ENCODE measurements at places on chromosomes 7 and 10.

DNA sequence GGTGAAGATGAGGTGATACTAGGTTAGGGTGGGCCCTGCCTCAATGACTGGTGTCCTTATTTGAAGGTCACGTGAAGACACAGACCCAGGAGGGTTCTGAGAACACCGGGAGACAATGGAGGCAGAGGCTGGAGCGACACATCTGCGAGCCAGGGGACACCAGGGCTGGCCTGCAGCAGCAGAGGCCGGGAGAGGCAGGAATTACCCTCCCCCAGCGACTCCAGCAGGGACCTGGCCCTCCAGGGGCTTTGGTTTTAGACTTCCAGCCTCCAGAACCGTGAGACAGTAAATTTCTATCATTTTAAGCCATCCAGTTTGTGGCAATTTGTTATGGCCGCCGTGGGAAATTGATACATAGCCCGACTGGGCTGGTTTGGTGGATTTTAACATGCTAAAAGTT lies 152.2 kb downstream of the DNAJB6 start:
- DNase-seq = no peak

GRCh38 chr10:132849546-132850031 lies 63.6 kb upstream of the NKX6-2 start:
- DNase-seq = no peak

DNA sequence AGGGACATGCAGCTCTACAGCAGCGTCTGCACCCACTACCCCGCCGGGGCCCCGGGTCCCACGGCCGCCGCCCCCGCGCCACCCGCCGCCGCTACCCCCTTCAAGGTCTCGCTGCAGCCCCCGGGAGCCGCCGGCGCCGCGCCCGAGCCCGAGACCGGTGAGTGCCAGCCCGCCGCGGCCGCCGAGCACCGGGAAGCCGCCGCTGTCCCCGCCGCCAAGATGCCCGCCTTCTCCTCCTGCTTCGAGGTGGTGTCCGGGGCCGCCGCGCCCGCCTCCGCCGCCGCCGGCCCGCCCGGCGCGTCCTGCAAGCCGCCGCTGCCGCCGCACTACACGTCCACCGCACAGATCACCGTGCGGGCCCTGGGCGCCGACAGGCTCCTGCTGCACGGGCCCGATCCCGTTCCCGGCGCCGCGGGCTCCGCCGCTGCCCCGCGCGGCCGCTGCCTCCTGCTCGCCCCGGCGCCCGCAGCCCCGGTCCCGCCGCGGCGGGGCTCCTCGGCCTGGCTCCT lies 631 bp downstream of the OTUD1 start:
- peak; percentile 7 for DNase-seq

GRCh38 chr10:64515970-64516699 lies 994.9 kb downstream of the REEP3 start:
- no peak for DNase-seq

DNA sequence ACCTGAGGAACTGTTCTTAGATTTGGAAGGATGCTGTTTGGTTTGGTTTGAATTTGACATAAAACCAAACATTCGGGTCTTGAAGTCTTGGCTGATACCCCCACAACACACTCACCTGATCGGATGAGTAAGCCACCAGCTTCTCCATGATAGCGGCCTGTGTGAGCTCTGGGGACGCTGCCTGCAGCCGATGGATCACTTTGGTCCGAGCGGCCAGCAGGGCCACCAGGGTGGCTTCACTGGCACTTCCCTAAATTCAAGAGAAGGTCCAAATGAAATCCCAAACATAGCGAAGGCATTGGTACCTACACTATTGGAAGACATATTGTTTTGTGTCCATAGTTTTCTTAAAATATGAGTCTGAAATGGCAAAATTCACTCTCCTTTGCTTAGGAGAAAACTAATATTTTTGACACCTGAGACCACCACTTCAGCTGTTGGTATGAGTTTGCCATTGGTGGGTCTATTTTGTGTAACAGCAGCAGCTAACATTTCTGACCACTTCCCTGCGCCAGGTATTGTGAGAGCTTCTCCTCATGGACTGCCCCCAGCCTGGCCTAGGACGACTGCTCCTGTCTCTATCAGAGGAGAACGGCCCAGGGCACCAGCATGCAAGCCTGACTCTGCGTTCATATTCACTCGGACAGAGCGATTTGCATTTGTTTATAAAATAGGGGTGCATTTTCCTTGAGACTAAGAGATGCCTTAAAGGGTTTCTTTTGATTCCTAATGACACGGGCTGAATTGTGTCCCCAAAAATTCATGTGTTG lies 35.9 kb downstream of the DDC start:
- no peak for DNase-seq

- no peak for DNase-seq
These were observed 8.0 kb downstream of the CALHM3 start for GRCh38 chr10:103470761-103471653.

DNA sequence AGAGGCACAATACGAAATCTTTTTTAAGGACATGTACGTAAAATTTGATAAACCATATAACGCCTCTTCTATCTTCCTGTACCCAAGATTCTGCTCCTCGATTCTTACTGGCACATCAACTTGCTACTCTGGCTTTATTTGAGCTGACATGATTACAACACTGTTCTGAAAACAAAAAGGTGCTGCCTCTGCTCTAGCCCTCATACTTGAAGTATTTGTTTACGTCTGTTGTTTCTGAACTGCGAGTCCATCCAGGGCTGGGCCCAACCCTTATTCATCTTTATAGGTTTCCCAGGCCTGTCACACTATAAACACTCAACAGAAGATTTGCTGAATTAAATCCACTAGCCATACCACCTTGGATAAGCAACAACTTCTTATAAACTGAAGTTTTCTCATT lies 96.2 kb upstream of the SVIL start:
- DNase-seq = no peak

DNA sequence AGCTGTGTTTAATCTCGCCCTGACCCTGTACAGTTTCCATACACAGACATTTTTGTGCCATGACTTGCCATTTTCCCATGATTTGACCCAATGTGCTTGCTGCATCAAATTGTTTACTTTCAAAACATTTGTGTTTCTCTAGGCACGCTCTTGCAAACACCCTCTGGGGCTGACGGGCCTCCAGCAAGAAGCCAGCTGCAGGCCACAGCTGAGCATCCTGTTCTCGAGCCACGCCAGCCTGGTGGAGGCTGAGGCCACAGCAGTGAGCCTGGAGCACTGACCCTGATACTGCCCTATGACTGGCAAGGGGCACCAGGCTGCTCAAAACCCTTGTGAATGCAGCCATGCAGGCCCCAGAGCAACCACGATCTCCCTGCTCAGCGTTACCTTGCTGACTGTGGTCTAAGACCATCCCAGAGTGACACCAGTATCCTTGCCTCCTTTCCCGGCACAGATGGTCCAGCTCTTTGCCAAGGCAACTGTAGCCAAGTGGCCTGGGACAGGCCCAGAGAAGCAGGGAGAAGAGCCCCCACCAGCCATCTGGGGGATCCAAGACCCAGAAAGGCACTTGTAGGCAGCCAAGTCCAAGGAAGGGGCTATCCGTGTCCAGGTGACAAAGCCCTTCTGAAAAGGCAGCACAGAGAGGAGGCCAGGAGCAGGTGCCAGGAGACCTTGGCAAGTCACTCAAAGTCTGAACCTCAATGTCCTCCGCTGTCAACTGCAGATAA lies 78.5 kb downstream of the OAT start:
- peak; percentile 98 for DNase-seq

DNA sequence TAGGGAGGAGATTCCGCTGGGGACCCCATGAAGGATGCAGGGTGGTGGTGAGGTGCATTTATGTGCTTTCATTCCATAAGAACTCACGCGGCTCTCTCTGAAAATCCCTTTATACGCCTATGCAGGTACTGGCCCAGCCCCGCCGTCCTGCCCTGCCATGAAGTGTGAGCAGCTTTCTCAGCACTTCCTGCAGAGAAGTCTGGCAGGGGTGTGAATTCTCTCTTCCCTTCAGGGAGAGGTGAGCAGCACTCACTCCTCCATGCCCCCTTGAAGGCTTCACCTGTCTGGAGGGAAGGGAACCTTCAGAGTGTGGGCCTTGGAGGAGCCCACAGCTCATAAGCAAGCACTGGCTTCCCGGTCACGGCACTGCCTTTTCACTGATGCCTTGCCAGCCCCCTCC lies 34.0 kb downstream of the PPP2R2D start:
- DNase-seq = no peak

DNA sequence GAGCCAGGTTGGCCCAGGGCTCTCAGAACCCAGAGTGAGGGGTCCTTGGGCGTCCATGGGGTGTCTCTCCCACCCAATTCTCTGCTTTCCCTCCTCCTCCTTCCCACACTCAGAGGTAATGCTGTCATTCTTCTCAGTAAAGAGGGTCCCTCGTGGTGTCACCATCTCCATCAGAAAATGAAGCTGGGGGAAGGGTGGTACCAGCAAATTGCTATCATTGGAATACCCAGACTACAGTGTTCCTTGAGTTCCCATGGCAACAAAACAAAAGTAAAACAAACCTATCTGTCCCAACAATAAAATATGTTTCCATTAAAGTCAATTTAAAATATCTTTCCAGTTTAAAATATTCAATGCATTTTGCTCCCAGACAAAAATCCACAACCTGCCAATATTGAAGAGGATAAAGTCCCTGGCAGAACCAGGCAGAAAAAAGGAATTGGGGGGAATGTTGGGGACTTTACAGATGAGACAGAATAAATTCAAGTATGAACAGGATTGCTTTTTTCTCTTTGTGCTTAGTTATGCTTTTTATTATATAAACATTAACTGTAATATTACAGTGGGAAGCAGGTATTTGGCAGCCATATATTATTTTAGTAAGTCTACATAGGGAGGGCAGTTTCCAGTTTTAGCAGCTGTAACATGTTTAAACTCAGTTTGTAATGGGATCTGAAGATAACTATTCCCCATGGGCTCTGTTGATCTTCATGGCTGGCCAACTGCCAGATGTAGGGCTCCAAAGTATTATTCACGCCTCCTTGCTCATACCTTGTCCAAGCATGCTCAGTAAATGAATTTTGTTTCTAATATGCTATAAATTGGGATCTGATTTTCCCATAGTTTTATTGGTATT lies 182.1 kb downstream of the ARID5B start:
- DNase-seq = peak; percentile 42

- no peak for DNase-seq
These were observed 428.8 kb downstream of the SH2D4B start for GRCh38 chr10:80966326-80966986.

DNA sequence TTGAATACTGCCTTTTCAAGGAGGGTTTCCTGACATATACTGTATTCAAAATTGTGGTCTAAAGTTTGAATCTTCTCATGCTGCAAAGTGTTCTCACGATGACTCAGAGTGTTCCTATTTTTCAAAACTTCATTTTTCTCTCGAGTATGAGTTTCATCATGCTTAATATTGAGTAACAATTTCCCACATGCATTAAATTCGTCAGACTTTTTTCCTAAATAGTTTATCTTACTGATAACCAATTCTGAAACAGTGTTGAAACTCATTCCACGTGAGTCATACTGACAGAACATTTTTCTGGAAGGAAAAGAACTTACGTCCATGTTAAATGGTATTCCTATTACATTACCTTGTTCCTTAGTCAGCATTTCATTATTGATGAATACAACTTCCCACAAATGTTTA lies 44.1 kb downstream of the ZNF33B start:
- peak; percentile 6 for DNase-seq

DNA sequence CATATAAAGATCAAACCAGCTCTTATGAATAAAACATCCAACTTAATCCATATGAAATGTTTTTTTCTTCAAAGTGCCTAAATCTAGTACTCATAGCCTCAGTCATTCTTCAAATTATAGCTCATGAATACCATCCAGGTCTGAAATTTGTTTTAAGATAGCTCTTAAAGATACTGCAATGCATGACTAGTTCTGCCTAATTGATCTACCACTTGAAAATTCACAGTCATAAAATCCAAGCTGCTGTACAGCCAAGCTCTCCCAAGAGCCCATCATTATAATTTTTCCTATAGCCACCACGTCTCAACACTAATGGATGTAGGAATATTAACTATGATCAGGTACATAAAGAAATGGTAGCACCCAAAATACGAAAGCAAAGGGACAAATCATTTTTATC lies 87.9 kb upstream of the RNF148 start:
- DNase-seq = no peak

DNA sequence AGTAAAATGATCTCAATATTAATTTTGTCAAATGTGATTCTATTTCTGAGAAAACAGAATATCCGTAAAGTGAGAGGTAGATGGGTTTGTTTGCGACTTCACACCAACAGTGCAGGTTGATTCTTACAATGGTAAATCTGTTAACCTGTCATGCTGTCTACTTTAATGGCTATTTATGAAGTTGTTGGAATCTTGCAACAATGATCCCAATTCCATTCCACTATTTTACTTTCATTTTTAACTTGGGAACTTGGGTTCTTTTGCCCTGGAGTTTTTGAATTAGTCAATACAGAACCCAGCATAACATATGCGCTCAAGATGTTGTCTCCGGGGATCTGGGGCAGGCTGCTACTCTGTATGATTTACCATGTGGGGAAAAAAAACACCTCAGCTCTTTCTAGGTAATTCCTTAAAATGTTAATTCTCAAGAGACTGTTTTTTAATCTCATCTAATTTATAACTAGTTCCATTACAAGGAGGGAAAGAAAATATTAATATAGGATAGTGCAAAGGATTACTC lies 1.2 kb downstream of the LGI1 start:
- DNase-seq = no peak

DNA sequence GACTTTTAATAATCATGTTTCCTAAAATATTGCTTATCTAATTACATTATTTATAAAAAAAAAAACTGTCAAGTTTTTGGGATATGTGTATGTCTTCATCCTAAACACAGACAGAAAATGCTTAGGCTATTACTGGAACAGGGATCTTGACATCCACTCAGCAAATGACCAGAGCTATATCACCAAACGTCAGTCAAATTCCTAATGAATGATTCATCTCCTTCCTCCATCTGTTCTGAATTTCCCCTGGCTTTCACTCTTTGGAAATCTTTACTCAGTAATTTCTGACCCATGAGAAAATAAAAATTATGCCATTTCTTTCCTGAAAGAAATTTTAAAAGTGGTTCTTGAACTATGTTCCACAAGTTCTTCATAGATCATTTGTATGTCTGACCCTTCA lies 552.4 kb upstream of the KCND2 start:
- DNase-seq = peak; percentile 65

GRCh38 chr7:17071866-17072265 lies 190.1 kb upstream of the AGR3 start:
- no peak for DNase-seq

GRCh38 chr10:9895453-9895852 lies 1122.2 kb upstream of the CELF2 start:
- no peak for DNase-seq

- no peak for DNase-seq
These were observed 182.5 kb downstream of the SKAP2 start for GRCh38 chr7:26681819-26682418.

DNA sequence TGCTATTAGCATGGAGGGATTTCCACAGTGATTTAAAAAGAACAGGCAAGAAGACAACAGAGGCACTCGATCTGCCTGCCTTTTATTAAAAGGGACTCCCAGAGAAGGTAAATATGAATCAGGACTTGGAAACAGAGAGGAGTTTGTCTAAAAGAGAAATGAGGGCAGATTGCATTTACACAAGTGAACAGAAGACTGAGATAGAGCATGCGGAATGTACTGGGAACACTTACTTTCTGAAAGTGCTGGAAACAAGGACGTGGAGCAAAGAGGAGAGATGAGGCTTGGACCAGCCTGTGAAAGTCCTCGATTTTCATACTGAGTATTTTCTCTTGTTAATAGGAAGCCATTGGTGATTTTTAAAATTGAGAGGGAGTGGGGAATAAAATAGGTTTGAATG lies 35.7 kb downstream of the MEOX2 start:
- DNase-seq = no peak

GRCh38 chr10:11865561-11865960 lies 42.4 kb downstream of the PROSER2 start:
- no peak for DNase-seq

GRCh38 chr10:13908475-13908874 lies 321.7 kb downstream of the PRPF18 start:
- DNase-seq = no peak

- DNase-seq = no peak
These were observed 11.1 kb upstream of the ARID5B start for GRCh38 chr10:61890430-61890829.
